Hematopoietic multipotent progenitor cell treated with erythropoietin and hydrocortisone succinate and interleukin-3 and kit ligand, for 8 days (in vitro differentiated cells): ENCODE measurements at places on chromosomes 7 and 10.

DNA sequence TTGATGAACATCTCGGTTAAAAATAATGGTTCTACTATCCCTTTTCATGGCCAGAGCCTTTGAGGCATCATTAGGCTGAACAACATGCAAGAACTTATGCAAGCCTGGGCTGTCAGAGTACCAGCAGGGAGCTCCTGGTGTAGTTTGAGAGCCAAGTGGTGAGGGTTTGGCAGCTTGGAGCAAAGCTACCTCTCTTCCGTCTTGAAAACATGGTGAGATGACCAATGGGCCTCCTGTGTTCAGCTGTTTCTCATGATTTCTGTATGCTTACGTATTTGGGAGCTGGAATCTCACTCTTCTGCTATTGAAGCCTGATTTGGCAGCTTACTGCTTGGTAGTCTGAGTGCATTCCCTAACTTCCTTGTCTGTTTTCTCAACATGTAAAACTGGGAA is 150.4 kb downstream of the CXCL12 start:
- DNase-seq = no peak

DNA sequence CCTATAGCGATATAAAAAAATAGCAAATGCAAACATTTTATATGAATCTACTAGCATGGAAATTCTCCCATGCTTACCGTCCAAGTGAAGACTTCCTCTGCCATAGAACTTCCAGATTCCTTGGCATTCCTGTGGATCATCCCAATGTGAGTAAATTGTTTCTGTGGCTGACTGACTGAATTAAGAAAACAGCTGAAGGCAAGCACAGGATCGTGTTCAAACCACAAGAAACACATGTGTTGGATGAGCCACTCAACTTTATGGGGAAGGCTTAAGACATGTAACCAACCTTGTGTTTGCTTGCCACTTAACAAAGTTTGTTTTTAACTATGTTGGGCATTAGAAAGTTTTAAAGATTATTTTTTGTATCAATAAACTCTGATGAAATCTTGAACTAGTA is 2.6 kb upstream of the MYPN start:
- no peak for DNase-seq

DNA sequence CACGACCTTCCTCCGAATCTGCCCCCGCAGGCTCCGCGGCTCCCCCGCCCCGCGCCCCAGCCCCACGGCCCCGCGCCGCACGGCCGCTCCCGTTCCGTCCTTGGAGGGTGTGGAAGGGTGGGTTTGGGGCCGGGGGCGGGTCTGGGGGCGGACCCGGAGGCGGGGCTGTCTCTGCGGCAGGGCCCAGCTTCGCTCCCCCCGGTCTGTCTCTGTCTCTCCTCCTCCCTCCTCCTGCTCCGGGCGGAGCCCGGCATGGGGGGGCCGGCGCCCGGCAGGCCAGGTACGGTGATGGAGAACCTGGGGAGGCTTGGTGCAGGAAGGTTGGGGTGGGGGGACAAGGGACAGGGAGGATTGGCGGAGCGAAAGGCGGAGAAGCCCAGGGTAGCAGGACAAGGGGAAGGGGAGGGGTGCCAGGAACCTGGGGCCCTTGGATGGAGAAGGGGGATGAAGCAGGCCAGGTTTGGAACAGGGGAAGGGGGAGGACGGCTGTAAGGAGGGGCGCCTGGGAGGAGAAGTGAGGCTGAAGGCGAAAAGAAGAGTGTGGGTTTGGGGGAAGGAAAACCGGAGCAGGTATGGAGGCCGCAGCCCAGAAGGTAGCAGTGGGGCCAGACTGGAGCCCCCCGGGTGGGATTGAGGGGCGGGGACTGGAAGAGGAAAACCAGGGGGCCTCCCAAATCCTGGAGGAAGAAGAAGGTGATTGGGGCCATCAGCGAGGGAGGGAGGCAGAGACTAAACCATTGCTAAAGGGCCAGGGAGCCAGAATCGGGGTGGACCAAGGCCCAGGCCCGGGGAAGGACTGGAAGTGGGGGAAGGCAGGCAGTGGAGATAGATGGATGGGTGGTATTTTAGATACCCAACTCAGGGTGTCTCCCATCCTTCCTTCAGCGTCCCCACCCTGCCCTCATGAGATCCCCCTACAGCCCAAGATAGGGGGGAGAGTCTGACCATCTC is at the start of gene NYAP1:
Gene NYAP1, plus strand, starts transcription at position 206 of the 951 bp plus-strand sequence. CDS start 1,385 bp downstream, outside the sequence.
- peak; percentile 62 for DNase-seq

DNA sequence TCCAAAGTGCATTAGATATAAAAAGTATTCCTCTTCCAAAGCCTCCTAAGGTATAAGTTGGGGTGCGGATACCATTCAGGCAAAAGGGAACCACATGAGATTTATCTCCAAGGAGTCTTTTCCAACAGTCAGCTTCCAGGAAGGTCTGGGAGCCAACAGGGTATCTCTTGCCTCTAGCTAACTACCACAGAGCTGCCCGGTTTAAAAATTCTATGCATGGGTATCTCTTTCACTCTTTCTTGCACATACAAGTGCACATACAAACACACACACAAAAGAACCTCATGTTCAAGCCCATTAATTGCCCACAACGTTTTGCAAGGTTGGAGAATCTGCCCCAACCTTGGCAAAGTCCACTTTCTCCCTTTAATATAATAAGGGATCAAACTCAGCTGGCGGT is 80.7 kb downstream of the CDK6 start:
- no peak for DNase-seq

GRCh38 chr7:130896898-130897514 is 163.0 kb upstream of the KLF14 start:
- peak; percentile 85 for DNase-seq

DNA sequence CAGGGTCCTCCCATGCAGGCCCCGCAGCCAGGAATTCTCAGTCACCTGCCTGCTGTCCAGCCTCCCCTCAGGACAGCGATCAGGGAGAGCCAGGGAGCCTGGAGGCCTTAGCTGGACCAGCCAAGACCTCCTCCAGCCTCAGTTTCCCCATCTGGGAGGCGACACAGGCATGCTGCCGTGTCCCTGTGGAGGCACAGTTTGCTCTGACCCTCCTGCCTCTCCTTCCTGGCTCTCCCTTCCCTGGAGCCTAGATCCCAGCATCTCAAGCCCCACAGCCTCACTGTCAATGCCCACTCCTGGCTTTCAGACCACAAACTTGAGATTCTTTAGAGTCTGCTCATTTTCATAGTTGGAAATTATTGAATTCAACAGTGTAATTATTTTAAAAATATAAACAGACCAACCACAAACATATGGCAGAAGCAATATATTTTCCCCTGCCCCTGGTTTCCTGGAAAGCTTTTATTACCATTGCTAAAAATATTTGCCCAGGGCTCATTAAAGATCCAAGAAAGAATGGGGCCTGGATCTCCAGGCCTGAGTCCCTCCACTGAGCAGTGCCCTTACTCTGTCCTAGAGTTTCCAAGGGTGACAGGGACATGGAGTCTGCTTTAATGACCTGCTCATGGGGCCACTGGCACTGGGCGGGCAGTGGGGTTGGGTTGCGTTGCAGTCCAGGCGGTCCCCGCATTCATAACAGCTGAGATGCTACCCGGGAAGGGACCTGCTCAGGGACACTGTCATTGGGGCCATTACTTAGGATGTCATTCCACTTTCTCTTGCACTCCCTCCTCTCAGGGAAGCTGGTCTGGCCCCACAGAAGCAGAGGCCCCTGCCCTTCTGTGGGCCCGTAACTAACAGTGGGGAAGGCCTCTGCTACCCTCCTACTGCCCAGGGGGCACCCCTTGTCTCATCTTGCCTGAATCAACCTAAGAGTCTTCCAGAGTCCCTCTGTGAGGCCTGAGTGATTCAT is 81.6 kb upstream of the CHST15 start:
- DNase-seq = no peak

DNA sequence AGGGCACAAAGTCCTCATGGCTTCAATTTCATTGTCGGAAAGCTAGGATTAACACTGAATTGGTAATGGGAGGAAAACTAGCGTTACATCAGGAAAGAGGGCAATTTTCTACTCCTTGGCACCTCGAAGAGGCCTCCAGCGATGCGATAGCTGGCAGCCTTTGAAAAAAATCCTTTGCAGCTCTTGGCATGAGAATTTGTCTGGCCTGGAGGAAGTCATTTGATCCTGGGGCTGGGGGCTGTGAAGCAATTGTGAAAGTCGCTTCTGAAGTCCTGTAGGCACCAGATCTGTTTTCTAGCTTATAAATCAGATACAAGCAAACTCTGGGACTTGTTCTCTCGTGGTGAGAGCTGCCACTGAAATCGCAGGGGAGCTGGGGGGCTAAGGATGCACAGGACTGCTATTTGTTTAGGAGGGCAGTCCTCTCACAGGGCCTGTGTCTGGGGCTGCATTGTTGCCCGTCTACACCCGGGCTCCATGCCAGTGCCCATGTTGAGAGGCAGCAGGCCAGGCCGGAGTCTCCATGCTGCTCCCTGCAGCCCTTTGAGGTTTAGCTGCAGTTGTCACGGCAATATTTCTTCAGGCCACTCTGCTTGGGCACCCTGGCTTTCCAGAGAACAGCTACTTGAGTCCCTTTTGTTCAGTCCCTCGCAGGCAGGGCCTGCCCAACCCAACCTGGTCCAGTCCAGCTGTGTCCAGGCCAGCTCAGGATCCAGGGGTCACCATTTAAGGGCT is 206.8 kb upstream of the LYZL1 start:
- no peak for DNase-seq

GRCh38 chr10:80924063-80924952 is 386.6 kb downstream of the SH2D4B start:
- peak; percentile 40 for DNase-seq

GRCh38 chr10:78397786-78398185 is 364.1 kb downstream of the RPS24 start:
- peak; percentile 42 for DNase-seq

GRCh38 chr10:62819141-62819920 is 3.2 kb upstream of the EGR2 start:
- peak; percentile 91 for DNase-seq

DNA sequence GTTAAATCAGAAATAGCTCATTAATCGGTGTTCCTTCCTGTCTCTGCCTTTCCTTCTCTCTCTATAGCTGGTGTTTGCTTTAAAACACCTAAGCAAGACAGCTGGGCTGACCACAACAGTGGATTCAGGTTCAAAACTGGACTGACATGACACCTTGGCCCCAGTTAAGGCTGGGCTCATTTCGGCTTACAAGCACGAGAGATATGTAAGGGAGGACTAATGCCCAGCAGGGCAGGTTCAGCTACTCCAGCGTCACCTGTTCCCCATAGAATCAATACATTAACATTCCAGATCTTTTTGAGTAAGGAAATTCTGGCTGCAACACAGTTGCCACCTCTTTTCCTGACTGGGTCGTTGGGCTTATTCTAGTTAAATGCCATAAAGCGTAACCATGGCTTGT is 323.0 kb upstream of the AOAH start:
- DNase-seq = no peak

- no peak for DNase-seq
These were observed 10.4 kb upstream of the ZNF485 start for GRCh38 chr10:43595739-43596298.

- DNase-seq = no peak
These were observed 69.7 kb upstream of the EGR2 start for GRCh38 chr10:62885684-62886461.

GRCh38 chr7:108451296-108451848 is 4.9 kb downstream of the NRCAM start:
- DNase-seq = no peak

GRCh38 chr10:66362522-66362921 is 563.3 kb upstream of the LRRTM3 start:
- DNase-seq = no peak

- DNase-seq = no peak
These were observed 146.8 kb downstream of the FZD1 start for GRCh38 chr7:91411060-91411459.

- no peak for DNase-seq
These were observed 24.7 kb upstream of the ADCYAP1R1 start for GRCh38 chr7:31027161-31027965.

DNA sequence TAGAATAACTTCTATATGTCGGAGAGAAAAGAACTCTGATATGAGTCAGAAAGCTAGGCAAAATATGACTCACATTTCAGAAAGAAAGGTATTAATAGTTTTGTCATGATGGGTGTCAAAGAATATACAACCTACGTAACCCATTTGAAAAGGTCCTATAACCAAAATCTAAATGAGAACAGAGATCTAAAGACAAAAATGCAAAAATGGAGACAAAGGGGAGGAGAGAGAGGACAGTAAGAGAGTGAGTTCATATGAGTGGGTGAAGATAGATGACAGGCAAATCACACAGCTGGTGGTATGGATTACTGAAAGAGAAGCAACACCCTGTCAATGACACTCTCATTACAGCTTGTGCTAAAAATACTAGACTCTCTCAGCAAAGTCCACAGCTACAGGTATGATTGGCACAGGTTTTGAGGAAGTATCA is 25.6 kb downstream of the ANKMY2 start:
- DNase-seq = no peak

DNA sequence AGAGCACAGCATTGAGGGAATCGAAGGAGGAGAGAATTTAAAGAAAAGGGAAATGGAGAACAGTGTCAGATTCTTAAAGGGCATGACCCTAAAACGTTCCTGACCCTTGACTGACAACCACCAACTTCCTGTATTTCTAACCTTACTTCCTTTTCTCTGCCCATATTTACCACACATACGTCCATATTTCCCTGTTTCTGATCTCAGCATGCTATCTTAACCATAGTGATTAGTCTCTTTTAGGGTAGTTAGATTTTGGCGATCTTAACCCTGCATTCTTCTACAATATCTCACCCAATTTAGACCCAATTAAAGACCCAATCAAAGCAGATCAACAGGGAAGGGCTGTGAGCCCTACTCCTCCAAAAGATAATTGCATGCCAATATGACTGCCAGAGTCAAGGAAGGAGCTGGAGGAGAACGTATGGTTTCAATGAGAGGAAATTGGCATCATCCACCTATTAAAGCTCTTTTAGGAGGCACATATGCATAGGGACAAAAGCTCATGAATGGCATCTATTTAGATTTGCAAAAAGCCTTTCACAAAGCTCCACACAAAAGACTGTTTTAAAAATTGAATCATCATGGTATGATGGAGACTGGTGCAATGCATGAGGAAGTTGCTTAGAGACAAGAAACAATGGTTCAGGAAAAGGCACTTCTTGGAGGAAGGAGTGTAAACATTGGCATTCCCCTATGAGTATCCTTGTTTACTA is 49.0 kb upstream of the ARHGAP12 start:
- DNase-seq = no peak

DNA sequence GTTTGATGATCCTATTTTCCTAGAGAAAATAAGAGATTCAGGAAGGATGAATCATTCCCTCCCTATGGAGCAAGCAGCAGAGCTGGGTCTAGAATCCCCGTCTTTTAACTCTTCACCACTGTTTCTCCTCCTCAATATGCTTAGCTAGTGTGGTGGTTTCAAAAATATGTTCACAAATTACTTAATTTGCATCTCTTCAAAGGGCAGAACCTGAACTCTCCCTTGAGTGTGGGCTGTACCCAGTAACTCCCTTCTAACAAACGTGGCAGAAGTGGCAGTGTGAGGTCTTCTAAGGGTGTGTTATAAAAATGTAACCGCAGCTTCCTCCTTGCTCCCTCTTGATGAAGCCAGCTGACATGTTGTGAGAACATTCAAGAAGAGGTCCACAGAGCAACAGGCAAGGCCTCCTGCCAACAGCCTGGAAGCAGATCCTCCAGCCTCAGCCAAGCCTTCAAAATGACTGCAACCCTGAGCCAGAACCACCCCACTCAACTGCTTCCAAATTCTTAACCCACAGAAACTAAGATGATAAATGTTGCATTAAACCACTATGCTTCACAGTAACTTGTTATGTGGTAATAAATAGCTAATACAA is 36.6 kb downstream of the SRPK2 start:
- peak; percentile 87 for DNase-seq
